ENCODE measurements at places on chromosomes 3 and 15. TPM values are rescaled to one million over a fixed set of nuclear protein-coding genes. Genes with fewer than 3 reads are reported as not detected.

- H3K4me3 ChIP-seq = peak overlapping the region; percentile 34
- H3K27me3 ChIP-seq = no peaks in the 10 kb centered on the region
- H3K27ac ChIP-seq = peak overlapping the region; percentile 90
- DNase-seq = peak; percentile 75
Measured at GRCh38 chr3:177358977-177359592, 161.8 kb upstream of the TBL1XR1 start.

- no peaks in the 10 kb centered on the region for H3K27me3 ChIP-seq
- no peak for DNase-seq
- H3K4me3 ChIP-seq = no peak overlapping the region
- no peak overlapping the region for H3K27ac ChIP-seq
- peaks cover 16% of the 10 kb centered on the region for H3K4me1 ChIP-seq
- H3K36me3 ChIP-seq = peaks cover 49% of the 10 kb centered on the region
Measured at GRCh38 chr3:180977498-180977897, 12.0 kb downstream of the DNAJC19 start.

- H3K27me3 ChIP-seq = no peaks in the 10 kb centered on the region
- no peaks in the 10 kb centered on the region for H3K36me3 ChIP-seq
- DNase-seq = no peak
- H3K4me3 ChIP-seq = no peak within 1 kb of the TSS
- no peak within 1 kb of the TSS for H3K27ac ChIP-seq
- H3K4me1 ChIP-seq = no peaks in the 10 kb centered on the region
Measured at GRCh38 chr15:50119063-50120040, at the start of gene ATP8B4. TSS of gene ATP8B4 (minus strand) at chr15:50119233. CDS start at chr15:50106966, 12,267 bp downstream.

DNA sequence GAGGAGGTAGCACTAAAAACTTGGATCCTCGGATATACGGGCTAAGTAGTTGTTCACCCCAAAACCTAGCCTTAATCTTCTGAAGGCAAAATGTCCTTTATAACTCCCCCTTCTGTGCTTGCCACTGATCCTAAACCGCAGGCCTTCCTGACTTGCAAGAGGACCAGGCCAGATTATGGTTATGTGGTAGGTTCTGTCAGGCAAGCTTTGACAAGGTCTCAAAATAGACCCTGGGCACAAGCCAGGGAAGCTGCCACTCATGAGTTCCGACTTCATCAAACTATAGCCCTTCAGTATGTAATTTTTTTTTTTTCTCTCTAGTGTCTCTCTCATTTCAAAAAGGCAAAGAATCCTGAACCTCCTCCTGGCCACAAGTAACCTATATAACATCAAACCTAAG, 3.2 kb downstream of the LRRFIP2 start:
- peak overlapping the region; percentile 16 for H3K27ac ChIP-seq
- no peak overlapping the region for H3K4me3 ChIP-seq
- H3K27me3 ChIP-seq = no peaks in the 10 kb centered on the region
- H3K36me3 ChIP-seq = peaks cover 4% of the 10 kb centered on the region
- no peaks in the 10 kb centered on the region for H3K4me1 ChIP-seq
- no peak for DNase-seq

GRCh38 chr15:51403072-51403878, 61.8 kb downstream of the GLDN start:
- DNase-seq = no peak
- no peaks in the 10 kb centered on the region for H3K27me3 ChIP-seq
- peaks cover 8% of the 10 kb centered on the region for H3K4me1 ChIP-seq
- no peak overlapping the region for H3K27ac ChIP-seq

Gene CLRN1
- total RNA-seq = not detected

DNA sequence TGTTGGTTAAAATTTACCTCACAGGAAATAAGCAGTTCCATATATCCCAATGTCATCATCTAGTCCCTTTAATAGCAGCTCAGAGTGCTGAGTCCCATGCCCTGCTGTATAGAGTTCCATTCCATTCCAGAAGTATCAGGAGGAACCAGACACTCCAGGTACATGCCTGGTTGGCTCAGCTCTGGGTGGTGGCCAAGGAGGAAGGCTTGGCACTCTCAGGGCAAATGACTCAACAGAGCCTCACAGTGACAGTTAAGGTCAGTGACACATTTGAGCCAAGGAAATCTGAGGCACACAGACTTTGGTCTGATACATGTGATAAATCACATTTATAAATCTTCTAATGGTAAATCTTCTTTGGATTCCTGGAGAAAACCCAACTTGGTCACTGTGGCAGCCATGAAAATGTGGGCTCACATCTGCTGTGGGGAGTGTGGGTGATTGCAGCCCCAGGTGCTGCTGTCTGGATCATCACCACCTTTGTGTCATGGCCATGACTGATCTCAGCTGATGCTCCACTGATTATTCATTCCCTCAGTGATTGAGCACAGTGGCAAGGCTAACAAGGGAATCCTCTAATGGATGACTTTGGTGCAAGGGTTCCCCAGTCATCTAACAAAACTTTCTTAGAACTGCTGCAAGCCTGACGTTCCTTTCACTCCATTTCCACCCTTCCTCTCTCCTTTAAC, 9.3 kb downstream of the HHLA2 start:
- H3K4me1 ChIP-seq = no peaks in the 10 kb centered on the region
- no peaks in the 10 kb centered on the region for H3K27me3 ChIP-seq
- H3K4me3 ChIP-seq = no peak overlapping the region
- DNase-seq = no peak

Gene IMPDH2
- total RNA-seq = 118 TPM

DNA sequence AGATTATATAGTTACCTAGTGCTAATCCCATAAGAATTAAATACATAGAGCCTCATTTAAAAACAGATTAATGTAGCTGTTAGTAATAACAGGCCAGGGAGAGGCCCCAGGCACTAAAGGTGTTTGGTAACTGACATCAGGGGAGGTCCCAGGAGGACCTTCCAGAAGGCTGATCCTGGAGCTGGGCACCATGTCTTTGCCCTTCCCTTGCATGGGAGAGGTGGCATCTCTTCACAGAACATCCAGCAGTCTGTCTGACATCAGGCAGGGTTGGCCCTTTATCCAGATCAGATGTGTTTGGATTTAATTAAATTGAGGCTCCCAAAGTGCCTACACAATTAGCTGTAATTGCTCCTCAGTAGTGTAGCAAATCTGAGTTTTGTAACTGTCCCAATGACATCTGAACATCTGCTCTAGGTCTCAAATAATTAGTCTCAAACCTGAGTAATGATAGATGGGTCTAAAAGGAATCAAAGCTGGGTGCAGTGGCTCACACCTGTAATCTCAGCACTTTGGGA, 53.0 kb downstream of the RLBP1 start:
- H3K27ac ChIP-seq = peak overlapping the region; percentile 33
- H3K27me3 ChIP-seq = no peaks in the 10 kb centered on the region
- peaks cover 48% of the 10 kb centered on the region for H3K4me1 ChIP-seq

DNA sequence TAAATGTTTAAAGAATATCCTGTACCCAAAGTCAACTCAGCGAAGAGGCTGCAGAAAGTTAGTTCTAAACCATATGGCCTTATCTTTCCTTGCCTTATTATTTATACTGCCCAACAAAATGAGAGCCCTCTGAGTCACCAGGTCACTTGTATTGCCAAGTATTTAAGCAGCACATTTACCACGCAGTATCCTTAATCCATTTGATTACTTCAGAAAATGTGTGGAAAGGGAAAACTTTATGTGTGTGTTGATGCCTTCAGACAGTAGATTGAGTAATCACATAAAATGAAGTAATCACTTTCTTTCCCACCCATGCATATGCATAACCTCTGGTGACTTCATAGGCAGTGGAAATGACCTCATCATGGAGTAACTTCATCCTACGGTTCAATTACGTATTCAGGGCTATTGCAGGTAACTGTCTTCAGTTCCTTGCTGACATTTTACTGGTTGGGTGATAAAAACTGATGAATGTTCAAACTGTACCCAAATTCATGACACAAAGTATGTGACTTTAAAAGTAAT, 7.5 kb upstream of the CADPS start:
- H3K4me1 ChIP-seq = no peaks in the 10 kb centered on the region
- H3K4me3 ChIP-seq = no peak overlapping the region
- no peaks in the 10 kb centered on the region for H3K36me3 ChIP-seq
- DNase-seq = no peak
- no peak overlapping the region for H3K27ac ChIP-seq
